NCI-H2227 treated with DMSO at 0.1 percent for 48 hours (cell line): ENCODE measurements at places on chromosomes 7 and 10.
A peak's percentile ranks its signal among the peaks of the same experiment; 100 is the strongest.

GRCh38 chr10:110792476-110793125 is 79.1 kb upstream of the PDCD4 start:
- no peak for DNase-seq

DNA sequence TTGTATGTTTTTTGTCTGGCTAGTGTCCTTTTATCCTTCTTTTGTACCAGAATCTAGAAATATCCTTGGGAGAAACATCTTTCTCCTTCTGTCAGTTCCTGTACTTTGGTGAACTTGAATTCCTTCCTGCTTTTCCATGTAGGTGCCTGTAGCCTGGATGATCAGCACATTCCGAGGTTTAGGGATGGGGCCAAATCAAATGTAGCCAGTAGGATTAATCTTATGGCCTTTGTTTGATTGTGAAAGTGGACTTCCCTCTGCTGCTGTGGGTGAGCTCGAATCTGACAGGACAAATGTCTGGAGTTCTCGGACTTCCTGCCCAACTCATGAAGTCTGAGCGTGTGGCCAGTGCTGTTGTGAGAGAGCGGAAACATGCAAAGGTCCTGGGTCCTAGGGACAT is 33.2 kb upstream of the NAMPT start:
- DNase-seq = no peak

DNA sequence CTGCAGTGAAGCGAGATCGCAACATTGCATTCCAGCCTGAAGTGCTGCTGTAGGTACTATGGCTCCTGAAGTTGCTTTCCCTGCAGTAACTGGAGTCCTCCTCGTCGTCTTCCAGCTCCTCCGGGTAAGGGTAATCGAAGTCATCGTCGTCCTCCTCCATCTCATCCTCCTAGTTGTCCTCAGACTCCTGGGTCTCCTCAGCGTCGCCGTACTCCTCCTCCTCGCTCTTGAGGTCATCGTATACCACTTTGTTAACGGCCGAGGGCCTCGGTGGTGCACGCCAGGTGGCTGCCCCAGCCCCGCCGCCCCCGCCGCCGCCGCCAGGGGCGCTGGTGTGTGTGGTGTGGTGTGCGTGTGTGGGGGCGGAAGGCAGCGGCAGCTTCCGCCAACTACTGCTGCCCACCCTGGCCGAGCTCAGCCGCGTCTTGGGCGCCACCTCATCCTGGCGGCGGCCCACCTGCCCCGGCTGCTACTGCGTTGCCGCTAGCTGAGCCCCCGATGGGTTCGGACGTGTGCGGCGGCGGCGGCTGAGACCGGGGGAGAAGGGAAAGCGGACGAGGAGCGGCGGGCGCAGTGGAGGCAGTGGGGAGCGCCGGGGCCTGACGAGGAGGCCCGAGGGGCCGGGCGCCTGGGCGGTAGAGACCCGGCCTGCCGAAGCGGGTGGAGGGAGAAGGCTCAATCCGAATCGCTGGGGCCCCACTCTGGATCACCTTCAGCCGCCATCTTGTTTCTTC is 11.8 kb upstream of the ACBD5 start:
- DNase-seq = peak; percentile 59

DNA sequence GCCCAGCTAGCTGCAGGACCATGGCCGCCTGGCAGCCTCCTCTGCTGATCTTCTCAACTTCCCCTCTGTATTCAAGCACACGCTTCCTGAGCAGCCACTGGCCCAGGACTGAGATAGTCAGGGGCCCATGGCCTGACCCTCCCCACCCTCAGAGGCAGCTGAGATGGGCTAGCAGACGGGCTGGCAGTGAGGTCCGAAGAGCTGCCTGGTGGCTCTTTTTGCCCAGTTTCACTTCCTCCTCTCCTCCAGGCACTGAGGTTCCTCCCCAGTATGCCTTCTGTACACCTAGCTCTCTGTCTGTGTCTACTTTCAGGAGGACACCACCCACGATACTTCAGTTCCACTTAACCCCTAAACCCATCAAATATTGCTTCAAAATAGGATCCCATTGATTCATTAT is 395.6 kb downstream of the TNS3 start:
- DNase-seq = no peak

DNA sequence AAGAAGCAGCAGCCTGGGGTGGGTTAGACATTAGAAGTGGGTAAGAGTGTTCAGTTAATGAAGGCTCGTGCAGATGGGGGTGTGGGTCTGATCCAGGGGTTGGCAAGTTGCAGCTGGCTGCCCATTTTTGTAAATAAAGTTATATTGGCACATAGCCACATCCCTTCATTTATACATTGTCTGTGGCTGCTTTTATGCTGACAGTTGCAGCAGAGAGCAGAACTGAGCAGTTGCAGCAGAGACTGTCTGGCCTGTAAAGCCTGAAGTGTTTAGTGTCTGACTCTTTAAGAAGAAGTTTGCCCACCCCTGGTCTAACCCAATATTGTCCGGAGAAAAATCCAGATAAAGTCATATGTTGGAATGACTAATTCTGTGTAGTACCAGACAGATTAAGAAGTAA is 38.1 kb downstream of the GLRX3 start:
- DNase-seq = no peak

GRCh38 chr10:58954178-58954577 is 222.3 kb upstream of the PHYHIPL start:
- DNase-seq = no peak

DNA sequence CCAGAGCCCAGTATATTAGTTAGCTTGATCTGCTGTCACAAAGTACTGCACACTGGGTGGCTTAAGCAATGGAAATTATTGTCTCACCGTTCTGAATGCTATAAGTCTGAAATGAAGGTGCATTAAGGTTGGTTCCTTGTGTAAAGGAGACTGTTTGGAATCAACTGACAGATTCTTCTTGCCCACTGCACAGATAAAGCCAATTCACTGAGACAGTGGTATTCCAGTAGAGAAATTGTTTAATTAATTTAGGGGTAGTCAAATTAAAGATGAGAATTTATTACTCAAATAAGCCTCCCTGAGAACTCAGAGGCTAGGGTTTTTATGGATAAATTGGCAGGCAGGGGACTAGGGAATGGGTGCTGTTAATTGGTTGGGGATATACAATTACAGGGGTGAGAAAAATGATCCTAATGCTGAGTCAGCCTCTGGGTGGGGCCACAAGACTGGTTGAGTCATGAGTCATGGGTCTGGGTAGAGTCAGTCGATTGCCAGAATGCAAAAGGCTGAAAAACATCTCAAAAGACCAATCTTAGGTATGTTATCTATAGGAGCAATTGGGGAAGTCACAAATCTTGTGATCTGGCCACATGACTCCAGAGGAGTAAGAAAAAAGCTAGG is 23.5 kb upstream of the SAMD9L start:
- DNase-seq = no peak

- DNase-seq = no peak
These were observed 249.5 kb downstream of the RPS24 start for GRCh38 chr10:78283069-78283682.

DNA sequence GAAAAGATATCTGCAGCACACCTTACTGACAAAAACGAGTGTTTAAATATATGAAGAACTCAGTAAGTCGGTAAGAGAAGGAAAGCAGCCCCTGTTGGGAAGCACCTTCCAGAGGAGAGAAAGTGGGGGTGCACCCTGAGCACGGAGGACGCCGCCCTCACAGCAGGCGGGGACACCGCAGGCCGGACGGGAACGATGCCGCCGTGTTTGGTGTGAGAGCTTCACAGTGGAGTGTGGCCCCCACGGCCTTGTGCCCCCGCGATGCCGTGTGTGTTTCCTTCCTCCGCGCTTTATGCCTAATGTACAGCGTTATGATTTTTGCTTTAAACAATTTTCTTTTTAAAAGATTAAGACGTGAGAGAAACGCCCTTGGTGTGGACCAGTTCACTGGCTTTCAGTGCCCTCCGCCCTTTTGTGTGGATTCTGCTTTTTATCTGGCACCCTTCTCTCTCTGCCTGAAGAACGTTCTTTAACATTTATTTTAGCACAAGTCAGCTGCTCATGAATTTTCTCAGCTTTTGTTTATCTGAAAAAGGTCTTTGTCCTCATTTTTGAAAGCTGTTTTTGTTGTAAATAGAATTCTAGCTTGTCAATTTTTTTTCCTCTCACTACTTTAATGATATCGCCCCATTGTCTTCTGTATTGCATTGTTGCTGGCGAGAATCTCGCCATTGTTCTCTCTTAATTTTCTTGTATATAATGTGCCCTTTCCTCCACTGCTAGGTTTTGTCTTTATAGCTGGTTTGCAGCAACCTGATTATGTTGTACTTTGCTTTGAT is 110.7 kb downstream of the INPP5A start:
- no peak for DNase-seq

DNA sequence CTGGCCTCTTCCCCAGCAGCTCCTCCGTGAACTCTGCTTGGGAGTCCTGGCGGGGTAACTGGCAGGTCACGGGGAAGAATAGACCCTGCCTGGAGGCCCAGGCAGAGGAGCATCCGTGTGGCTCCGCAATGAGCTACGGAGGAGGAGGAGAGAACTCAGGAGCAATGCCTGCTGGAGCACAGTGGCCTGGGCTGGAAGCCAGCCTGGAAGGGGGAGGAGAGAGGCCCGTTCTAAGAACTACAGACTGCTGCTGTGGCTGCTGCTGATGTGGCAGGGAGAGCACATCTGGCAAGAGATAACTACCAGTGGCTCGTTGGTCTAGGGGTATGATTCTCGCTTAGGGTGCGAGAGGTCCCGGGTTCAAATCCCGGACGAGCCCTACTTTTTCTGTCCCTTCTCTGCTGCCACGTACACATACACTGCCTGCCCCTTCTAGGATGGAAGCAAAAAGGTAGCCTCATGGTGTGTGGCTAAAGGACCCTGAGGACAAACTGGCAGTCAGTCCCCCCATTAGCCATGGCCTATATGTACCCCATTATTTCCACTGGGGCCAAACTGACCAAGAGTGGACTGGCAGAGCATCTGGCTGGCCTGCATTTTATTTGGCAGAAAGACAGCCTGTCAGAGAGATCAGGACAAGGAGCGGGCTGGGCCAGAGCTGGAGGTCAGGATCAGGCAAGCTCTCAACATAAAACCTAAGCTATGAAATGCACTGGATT is 7.7 kb upstream of the OPN1SW start:
- DNase-seq = no peak

- no peak for DNase-seq
These were observed 254.0 kb downstream of the USP6NL start for GRCh38 chr10:11357439-11357838.

- DNase-seq = no peak
These were observed 1.9 kb downstream of the TTYH3 start for GRCh38 chr7:2633538-2634266.

GRCh38 chr7:26233902-26234511 is 32.5 kb downstream of the CBX3 start:
- no peak for DNase-seq

DNA sequence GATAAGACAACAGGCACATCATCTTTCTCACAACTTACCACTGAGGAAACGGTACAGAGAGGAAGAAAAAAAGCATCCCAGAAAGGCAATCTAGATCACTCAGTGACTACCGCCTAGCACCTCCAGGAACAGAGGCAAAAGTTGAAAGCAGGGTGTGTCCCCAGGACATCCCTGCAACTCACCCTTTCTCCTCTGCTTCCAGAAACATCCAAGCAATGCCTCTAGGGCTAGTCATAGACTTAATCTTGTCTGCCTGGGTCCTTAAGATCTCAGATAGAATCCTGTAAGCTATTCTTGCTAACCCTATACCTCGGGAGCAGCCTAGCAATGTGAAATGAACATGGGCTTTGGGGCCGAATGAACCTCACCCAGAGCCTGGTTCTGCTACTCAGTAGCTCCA is 18.8 kb upstream of the PDCD4 start:
- DNase-seq = no peak

DNA sequence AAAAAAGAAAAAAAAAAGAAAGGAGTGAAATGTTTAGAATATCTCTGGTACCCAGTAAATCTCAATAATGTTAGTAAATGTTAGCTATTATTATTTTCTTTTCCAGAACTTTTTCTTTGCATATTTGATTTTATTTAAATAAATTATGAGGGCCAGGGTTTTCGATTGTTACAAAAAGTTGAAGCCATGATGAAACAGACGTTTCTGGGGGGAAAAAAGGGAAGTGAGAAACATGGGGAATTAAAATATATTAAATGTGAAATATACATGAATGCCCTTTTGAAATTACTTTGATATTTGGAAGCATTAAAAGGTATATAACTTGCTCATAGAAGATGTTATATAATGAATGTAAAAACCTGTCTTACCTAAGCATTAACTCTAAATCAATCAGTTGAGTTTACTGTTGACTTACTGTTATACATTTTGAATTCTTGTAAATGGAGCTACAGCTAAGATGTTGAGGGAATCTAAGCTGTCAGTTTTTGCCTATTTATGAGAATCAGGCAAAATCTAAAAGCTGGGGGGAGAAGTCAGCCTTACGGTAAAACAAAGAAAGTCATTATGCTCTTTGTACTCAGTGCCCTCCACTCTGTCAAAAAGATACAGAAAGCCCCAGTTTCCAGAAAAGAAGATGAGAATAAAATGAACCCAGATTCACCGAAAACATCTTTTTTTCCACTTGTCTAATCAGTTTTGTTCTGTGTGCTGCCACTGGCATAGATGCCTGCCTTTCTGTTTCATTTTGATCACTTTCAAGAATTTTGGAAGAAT is 30.0 kb upstream of the KDM7A start:
- no peak for DNase-seq

DNA sequence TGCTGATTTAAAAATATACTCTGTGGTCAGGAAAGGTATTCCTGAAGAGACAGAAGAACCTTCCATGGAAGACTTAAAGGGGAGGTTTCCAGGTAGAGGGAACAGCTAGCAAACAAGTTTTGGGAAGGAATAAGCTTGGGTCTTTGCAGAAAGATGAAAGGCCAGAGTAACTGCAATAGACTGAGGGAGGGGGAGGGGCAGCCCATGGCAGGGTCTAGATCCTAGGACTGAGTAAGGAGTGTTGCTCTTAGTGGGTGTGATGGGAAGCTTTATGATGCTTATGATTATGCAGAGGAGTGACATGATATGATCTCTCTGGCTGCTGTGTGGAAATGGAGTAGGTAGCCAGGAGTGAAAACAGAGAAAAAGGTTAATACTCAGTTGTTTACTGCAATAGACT is 90.0 kb upstream of the FEZF1 start:
- DNase-seq = no peak

- no peak for DNase-seq
These were observed 28.5 kb upstream of the CRYGN start for GRCh38 chr7:151468217-151469018.

GRCh38 chr7:121503039-121503438 is 106.9 kb upstream of the FAM3C start:
- DNase-seq = no peak
